ENCODE measurements at places on chromosomes 2 and 18. TPM values are rescaled to one million over a fixed set of nuclear protein-coding genes. Genes with fewer than 3 reads are reported as not detected.
A peak's percentile ranks its signal among the peaks of the same experiment; 100 is the strongest.

DNA sequence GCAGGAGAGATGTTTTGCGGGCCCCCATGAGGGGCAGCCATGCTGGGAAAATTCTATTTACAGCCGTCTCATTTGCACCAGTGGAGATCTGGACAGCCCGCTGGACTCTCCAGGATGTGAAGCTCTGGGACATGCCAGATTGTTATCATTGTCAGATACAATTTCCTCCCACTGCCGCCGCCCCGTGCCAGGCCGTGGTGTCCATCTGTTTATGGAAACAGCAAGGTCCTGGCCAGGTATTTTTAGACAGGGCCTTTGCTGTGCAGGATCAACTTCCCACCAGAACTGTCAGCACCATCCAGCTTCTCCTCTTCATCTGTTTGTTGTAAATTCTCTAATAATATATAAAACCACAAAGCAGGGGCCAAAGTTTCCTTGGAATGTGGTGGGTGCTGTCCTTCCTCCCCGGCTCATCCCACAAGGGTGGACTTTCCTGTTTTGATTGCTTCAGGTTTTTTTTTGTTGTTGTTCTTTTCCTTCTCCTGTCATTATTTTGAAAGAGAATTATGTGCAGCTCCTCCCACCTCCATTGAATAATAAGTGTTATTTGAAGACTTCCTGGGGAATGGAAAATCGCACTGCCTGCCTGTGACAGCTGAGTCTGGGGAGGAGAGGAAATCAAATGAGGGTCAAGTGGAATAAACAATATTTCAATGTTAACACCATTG, 398.1 kb downstream of the TNS1 start:
- peak; percentile 66 for DNase-seq

GRCh38 chr2:231682603-231683291, 25.6 kb upstream of the PTMA start:
- DNase-seq: no peak

DNA sequence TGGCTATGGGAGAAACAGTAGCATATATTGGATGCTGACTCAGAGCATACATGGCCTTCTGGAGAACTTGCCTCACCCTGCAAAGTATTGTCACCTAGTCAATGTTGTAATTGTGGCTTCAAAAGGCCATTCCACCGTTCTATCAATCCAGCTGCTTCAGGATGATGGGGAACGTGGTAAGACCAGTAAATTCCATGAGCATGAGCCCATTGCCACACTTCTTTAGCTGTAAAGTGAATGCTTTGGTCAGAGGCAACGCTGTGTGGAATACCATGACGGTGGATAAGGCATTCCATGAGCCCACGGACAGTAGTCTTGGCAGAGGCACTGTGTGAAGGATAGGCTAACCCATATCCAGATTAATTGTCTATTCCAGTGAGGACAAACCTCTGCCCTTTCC, 1300.1 kb upstream of the ACVR2A start:
- DNase-seq: no peak

DNA sequence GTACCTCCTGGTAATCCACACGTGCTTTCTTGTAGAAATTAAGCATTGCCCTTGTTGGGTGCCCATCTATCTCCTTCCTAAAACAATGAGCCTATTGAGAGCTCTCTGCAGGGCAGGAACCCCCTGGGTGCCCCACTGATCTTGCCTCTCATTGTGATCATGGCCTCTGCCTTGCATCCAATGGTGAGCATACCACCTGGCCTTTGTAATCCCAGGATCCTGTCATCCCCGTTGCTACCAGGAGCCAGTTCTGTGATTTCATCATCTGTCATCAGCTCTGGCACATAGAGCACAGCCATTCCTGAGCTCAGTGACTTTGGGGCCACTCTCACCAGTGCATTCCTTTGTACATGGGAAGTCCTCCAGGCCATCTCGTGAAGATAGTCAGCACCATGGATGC, 381.0 kb upstream of the ID2 start:
- no peak for DNase-seq

- DNase-seq: no peak
These were observed 109.1 kb downstream of the PLEKHA3 start for GRCh38 chr2:178589335-178589734.

DNA sequence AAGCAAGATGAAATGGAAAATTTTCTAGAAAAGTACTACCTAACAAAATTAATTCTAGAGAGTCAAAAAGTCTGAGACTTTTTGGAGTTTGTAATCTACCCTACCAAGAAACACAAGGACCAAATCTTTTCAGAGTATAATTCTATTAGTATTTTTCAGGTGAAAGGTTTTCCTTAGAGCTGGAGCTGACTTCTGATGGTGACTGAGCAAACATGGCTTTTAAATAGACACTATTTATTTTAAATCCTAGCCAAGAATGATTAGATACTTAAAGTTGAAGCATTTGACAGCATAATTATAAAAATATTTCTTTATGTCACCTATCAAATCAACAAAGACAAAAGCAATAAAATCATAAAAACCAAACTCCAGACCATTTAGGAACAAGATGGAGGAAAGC, 26.6 kb downstream of the ZC3H6 start:
- DNase-seq: no peak

DNA sequence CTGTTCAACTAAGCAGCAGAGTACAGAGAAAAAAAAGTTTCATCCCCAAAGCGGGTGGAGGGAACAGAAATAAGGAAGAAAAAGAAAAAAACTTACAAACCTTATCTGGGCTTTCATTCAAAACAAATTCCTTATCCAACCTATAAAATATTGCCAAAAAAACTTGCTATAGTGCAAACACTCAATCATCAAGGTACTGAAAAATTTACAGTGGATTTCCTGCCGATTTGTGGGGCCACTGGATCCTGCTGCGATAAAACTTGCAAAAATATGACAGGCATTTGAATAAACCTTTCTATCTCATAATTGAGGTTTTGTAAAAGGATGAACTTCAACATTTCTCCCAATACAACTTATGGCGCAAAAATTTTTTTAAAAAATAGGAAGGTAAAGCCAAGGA, 77.0 kb downstream of the ZNF521 start:
- DNase-seq: no peak

- no peak for DNase-seq
These were observed 57.3 kb upstream of the ROCK1 start for GRCh38 chr18:21168880-21169279.

DNA sequence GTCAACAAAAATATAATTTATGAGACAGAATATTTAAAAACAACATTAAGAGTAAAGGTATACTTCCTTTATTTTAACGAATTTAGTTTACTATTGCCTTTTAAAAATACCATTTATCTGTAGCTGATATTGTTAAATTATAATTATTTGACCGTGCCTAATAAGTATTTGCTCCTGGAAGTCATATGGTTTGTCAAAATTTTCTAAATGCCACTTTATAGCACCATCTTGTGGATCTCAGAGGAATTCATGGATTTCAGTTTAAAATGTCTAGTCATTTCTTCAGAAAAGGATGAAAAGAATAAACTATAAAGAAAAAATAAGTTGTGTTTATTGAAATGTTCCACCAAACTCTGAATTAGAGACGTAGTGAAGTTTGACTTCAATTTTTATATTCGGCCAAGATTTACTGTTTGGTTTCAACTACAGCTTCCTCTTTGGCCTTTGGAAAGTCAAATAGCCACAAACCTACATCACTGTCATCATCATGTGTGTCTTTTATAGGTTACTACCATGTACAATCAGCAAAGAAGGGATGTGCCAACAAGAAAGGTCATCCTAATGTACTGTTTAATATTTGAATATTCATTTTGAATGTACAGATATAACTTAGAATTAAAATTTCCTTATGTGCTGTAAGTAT, 10.3 kb upstream of the FTCDNL1 start:
- DNase-seq: peak; percentile 31

- no peak for DNase-seq
These were observed 240.2 kb downstream of the TGIF1 start for GRCh38 chr18:3689986-3690763.

DNA sequence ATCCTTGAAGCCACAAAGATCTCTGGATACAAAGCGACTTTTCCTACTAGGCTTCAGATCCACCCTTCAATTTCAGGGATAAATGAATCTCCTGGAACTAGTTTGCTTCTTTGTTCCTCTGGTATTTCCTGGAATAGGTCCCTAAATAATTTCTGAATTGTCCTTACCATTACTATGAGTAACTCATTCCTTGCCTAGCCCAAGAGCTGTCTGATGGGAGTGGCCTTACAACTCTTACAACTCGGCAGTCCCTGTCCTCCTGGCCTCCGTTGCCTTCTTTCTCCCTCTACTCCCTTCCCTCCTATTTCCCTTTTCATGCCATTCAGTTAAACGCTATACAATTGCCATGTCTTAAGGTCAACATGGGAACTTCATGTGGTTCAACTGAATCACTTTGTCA, 98.2 kb upstream of the FHL2 start:
- DNase-seq: no peak

DNA sequence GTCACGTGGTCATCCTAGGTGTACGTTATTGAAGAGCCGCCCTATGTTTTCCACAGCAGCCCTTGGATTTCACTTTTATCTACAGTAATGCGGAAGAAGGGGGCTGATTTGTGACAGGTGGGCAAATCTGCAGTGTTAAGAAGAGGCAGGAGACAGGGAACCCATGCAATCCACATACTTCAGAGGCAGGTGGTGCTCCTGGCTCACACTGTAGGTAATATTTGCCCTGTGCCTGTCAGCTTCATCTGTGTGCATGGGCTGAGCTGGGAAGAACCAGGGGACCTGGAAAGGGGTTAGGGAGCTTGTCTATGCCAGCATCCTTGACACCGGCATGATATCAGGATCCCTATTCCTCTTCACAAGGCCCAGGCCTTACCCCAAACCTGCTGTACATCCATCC, 183.9 kb downstream of the SH3RF3 start:
- DNase-seq: no peak

Gene MEIS1
- polyA plus RNA-seq: 10.4 TPM

GRCh38 chr2:142858961-142859360, 18.5 kb upstream of the KYNU start:
- no peak for DNase-seq

DNA sequence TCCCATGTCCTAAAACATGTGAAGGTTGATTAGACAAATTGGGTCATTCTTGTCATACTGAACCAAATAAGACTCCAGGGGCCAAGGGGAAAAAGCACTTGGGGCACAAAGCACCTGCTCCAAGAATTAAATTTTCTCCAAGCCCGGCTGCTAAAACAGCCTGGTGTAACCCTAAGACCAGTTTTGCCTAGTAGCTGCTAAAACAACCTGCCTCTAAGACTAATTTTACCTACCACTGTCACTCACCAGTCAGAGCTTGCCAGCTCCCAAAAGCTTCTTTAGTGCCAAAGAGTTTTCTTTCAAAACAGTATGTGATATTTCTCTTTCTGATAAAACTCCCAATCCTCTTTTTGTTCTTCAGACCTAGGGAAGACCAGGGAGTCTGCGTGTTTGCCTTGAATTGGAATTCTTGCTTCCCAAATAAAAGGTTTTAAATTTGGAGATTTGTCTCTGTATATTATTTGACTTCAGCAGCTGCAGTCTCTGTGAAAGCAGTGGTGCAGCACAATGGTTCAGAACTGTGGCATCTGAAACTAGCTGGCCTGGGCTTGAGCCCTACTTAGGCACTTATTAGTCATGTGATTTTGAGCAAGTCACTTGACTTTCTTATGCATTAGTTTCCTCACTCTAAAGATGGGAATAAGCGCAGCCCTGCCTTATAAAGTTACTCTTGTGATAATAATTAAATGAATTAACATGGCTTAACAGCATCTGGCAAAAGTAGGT, 16.2 kb upstream of the APOB start:
- no peak for DNase-seq

- peak; percentile 54 for DNase-seq
These were observed 710 bp downstream of the DUSP19 start for GRCh38 chr2:183079139-183079775.

- no peak for DNase-seq
These were observed 56.2 kb downstream of the KCNG2 start for GRCh38 chr18:79853993-79854364.

Gene KRCC1
- polyA plus RNA-seq: 35.2 TPM

Gene GPR75
- 2.0 TPM for polyA plus RNA-seq

Gene SDC1
- 13.9 TPM for polyA plus RNA-seq

GRCh38 chr2:232981356-232981755, 31.7 kb downstream of the NGEF start:
- no peak for DNase-seq

- DNase-seq: no peak
These were observed 69.1 kb downstream of the PIK3C3 start for GRCh38 chr18:42024131-42024530.

GRCh38 chr18:12053289-12053688, 40.4 kb upstream of the ANKRD62 start:
- no peak for DNase-seq

Gene MYCN
- 6.0 TPM for polyA plus RNA-seq

Gene HOXD12
- not detected for polyA plus RNA-seq

DNA sequence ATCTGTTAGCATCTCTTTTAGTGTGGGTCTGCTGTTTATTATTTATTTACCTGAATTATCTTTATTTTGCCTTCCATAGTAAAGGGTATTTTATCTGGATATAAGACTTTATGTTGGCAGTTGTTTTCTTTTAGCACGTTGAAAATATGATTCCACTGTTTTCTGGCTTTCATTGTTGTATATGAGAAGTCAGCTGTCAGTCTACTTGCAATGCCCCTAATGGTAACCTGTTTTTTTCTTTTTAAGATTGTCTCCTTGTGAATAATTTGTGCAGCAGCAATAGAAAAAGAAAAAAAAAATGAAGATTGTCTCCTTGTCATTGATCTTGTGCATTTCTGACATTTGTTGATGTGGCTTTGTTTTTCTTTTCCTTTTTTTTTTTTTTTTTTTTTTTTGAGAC, 27.2 kb downstream of the SNED1 start:
- no peak for DNase-seq

- DNase-seq: no peak
These were observed 261.3 kb downstream of the CDH19 start for GRCh38 chr18:66342577-66342976.

DNA sequence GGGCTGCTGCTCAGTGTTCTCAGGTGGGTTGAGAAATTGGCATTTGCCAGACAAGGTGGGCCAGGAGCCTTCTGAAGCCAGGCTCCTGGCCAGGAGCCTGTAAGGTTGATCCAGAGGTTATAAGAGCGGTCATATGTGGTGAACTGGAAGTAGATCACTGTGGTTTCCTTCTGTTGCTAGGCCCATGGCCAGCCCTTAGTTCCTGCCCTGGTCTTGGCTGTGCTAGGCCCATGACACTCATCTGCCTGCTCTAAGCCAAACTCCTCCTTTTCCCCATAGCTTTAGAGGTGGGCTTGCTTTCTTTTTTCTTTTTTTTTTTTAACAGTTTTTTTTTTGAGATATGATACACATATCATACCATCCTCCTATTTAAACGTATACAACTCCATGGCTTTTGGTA, 5.0 kb upstream of the MGAT5 start:
- DNase-seq: no peak

DNA sequence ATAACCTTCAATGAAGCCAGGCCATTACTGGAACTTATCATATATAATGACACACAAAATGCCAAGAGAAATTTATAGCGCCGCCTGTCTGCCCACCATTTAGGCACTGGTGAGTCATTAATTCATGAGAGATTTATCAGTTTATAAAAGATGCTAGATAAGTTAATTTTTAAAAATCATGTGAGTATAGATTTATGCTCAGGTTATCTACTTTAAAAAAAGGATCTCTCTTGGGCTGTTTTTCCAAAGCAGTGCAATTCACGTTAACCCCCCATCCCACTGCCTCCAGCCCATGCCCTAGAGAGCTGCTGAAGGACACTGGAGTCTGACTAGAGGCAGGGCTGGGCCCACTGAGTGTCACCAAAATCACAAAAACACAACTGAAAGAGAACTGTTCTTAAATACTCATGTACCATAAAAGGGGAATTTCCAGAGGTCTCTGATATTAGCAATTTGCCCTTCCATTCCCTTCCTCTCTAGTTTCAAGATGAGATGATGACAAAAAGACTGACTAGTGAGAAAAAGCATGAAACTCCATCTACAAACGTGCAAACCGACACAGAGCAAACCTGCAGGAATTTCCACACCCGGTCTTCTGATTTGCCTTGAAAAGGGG, 160.8 kb downstream of the BCL2 start:
- no peak for DNase-seq

Gene ZNF804A
- 0.51 TPM for polyA plus RNA-seq
